ENCODE measurements at places on chromosomes 12 and 14.

DNA sequence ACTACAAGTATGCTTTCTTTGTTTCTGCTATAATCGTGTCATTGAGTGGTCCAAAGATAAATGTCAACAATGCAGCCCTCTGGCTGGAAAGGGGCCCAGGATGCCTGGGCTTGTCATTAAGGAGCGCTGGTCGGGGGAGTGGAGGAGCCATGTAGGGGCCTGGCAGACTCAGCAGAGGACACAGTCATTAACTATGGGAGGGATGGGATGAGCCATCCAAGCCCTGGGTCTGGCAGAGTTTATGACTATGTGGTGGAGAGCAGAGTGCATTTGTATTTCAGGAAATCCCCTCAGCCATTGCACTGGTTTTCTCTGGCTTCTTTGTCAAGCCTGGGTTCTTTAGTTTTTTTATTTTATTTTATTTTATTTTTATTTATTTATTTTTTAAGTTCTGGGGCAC, 243.1 kb downstream of the C12orf75 start:
- DNase-seq, result no peak

DNA sequence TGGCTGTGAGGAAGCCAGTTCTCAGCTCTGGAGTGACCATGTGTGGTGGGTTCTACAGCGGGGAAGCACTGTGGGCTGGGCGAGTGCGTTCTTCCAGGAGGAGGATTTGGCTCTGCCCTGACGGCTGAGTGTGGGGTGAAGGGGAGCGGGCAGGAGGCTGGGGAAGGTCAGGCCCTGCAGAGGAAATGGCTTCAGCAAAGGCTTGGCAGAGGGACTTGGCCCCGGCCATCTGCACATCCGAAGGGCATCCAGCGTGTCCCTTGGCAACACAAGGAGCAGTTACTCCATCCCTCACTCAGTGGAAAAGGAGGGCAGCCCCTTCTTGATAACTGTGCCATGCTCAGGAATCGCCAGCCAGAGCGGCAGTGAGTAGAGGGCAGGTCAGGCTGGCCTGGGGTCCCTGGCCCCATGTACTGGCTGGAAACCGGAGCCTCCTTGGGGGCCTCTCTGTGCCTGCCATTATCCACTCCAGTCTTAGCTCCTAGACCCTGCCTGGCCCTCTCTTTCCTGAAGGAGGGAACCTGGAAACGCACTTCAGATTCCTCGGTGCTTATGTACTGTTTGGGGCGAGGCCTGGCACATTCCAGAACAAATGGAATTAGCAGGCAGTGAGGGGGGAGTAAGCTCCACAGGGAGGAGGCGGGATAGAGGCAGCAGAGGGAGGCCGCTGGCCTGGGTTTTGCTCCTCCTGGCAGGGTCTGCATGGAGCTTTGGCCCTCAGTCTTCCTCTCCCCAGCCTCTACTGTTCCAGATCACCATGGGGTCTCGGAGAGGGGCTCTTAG, 133.6 kb upstream of the NCOR2 start:
- DNase-seq, result no peak

GRCh38 chr12:95445884-95446505, 28.0 kb upstream of the METAP2 start:
- DNase-seq, result no peak

DNA sequence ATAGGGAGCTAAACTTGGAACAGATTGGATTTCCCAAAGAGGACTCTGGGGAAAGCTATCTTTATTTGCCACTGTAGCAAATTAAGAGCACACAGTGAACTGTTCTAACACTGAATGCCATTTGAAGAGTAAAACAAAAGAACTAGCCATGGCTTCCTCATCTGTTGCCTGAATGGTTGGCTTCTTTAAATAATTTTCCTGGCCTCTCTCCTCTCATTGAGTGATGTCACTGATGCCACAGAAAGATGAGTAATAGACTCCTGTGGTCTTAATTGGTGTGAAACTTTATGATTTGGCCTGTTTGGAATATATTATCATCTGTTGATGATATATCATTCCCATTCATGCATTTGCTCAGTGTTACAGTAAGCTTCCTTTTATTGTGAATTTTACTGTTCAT, 42.5 kb downstream of the WDR20 start:
- no peak for DNase-seq

- DNase-seq, result no peak
Observed at GRCh38 chr12:40597133-40597532, 95.1 kb upstream of the CNTN1 start.

- DNase-seq, result no peak
Observed at GRCh38 chr12:124115976-124116690, 143.1 kb downstream of the ZNF664 start.

DNA sequence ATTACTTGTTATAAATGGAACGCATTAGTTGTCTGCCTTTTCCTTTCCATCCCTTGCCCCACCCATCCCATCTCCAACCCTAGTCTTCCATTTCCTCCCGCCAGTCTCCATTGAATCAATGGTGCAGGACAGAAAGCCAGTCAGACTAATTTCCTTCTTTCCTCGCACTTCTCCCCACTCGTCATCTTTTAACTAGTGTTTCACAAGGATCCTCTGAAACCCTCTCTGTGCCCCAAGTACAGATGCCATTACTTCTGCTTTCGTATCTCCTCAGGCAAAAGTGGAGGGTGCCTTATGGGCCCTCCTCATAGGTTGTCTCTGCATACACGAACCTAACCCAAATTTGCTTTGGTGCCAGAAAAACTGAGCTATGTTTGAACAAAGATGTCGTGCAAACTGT, 4.2 kb downstream of the DAZAP2 start:
- no peak for DNase-seq

DNA sequence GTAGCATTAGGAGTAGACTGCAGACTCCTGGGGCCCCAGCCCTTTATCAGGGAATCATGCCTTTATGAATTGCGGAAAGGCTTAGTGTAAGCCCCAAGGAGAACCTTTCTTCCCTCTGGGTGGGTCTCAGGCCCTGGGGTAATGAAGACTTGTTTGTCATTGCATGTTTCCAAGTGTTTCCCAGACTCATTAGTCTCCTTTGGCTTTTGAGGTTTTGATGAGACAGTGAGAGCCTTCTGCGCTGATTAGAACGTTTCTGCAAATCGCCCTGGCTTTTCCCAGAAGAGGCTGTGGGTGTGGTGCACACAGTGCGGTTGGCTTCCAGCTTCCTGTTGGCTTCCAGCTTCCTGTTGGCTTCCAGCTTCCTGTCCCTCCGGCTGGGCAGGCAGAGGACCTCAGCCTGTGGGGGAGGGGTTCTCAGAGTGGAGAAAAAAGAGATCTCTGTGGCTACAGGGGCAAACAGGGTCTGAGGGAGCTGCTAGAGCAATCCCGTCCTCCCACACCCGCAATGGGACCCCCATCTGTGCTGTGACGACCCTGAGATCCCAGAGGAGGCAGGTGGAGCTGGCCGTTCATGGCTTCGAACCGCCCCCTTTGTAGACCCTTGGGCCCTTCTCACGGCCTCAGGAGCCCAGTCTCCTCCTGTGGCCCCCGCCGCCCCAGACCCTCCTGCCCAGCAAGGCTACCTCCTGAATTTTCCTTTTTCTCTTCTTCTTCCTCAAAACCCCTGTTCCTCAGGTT, 42.1 kb downstream of the GPR68 start:
- no peak for DNase-seq

GRCh38 chr14:92890830-92891588, 31.9 kb upstream of the CHGA start:
- DNase-seq, result no peak

GRCh38 chr12:30840715-30841114, 85.8 kb upstream of the TSPAN11 start:
- peak; percentile 14 for DNase-seq

GRCh38 chr14:104787736-104788135, 7.8 kb downstream of the AKT1 start:
- DNase-seq, result no peak

- DNase-seq, result peak; percentile 65
Observed at GRCh38 chr12:131872154-131873051, 22.0 kb upstream of the ULK1 start.

- DNase-seq, result no peak
Observed at GRCh38 chr12:22190-22529, 44.4 kb upstream of the IQSEC3 start.

- no peak for DNase-seq
Observed at GRCh38 chr14:53285821-53286220, 132.7 kb upstream of the DDHD1 start.

- no peak for DNase-seq
Observed at GRCh38 chr14:52575858-52576257, 23.2 kb downstream of the GPR137C start.

DNA sequence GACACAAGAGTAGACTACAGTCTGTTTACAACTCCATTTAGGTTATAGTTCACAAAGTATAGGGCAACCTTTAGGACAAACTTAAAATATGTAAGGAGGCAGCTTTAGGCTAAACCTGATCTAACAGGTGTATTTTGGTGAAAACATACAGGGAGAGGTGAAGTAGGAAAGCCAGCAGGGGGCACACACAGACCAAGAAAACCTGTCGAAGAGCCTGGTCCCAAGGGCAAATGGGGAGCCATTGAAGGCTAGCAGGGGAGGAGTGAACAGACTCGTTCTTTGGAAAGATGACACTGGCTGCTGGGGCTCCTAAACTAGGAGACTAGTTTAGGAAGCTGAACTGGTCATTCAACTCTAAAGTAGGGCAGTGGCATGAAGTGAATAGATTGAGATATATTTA, 138.8 kb upstream of the WSCD2 start:
- DNase-seq, result peak; percentile 31

- no peak for DNase-seq
Observed at GRCh38 chr14:98544174-98544573, 727.8 kb downstream of the BCL11B start.

GRCh38 chr12:88518863-88519403, 61.3 kb downstream of the KITLG start:
- no peak for DNase-seq

DNA sequence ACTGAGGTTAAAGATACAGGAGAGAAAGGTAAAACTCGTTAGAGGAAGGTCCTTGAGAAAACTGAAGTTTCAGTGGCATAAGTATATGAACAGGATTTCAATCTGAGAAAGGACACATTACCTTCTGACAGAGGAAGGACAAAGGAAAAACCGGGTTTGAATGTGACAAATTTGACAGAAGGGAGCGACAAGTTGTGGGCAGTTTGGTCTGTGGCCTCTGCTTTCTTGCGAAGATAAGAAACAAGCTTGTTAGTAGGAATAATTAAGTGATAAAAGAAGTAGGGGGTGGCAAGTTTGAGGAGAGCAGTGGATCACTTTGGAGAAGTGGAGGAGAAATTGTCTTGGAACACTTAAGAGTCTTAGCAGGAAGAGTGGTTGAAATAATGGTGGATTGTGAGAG, 5.1 kb downstream of the MON2 start:
- DNase-seq, result no peak

GRCh38 chr12:12883369-12884001, 7.9 kb upstream of the GPRC5A start:
- DNase-seq, result peak; percentile 54

DNA sequence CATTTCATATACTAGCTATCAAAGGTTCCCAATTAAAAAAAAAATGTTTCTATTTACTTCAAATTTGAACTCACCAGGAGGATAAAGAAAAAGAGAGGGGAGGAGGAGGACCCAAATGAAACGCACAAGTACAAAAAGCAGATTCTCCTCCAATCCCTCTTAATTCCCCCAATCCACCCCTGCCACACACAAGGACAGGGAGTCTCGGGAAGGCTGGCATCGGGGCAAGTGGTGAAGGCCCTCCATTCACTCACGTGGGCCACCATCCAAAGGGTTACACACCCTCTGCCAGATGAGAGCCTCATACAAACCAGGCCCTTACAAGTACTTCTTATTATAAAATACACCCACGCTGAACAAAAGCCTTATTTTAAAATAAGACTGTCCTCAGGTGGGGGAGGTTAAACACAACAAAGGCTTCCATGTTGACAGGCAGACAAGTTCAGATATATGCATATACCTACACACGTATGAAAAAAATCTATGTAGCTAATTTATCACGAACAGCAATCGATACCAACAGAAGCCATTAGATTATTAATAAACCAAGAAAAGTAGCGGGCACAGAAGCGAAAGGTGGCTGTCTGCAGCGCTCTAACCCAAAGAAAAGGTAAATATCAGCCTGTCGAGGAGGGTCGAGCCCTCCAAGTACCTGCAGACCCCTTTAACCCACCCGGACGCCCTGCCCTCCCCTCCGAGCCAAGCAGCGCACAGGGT, 1.5 kb downstream of the ATP2B1 start:
- DNase-seq, result no peak

DNA sequence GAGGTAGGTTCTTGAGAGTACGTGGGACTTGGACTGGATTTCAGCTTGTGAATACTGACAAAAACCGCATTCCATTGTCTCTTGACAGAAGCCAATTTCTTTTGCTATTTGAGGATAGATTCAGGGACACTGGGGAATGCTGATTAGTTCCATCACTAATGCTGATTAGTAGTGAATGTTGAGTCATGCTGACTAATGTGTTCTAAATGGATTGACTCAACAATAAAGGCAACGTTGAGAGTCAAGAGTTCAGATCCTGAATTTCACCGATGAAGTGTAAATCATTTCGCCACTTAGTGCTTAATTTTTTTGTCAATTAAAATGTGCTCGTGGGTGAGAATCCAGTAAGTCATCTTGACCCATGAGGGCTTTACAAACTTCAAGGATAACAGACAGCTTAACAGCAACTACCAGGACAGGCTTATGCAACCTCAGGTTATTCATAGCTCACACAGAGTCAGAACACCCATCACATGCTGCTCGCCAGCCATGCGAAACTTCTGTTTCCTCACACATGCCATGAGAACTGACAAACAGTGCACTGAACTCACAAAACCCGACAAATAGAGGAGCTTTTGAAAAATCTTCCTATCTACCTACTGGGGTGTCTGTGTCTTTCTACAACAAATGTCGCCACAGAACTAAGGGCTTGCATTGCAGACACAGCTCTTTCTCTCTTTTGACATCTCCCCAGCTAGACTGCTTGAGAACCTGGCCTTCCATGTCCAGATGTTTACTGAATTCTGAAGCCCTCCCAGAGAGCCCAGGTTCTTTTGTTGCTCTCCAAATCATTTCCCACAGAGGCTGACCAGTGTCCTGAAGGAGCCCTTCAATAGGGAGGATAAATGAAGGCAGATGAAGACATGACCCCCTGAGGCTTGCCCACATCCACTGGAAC, 316.4 kb downstream of the ZFP36L1 start:
- no peak for DNase-seq

- no peak for DNase-seq
Observed at GRCh38 chr14:61513986-61514830, 181.1 kb upstream of the HIF1A start.

DNA sequence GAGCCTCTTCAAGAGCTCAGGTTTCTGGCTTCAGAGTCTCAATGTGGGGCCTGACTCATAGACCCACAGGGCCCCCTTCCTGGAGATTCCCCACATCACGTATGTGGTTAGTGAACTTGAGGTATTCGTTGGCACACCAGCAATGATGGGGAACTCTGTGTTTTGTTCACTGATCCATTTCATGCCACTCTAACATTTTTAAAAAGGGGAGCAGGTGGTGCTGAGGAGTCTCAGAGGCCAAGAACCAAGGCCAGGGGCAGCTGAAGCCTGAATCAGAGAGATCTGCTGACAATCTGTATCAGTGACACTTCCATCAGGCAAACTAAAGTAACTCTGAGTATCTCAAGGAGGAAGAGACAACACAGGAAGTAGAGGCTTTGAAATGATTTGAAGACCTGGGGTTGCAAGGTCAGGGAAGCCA, 323.4 kb downstream of the VRK1 start:
- DNase-seq, result no peak

GRCh38 chr14:74583689-74584434, 28.2 kb downstream of the LTBP2 start:
- no peak for DNase-seq

- no peak for DNase-seq
Observed at GRCh38 chr14:68198713-68199495, 379.3 kb downstream of the RAD51B start.
